ENCODE measurements at places on chromosomes 4 and X.

GRCh38 chr4:184747034-184747830, 13.3 kb upstream of the CENPU start:
- DNase-seq: no peak

DNA sequence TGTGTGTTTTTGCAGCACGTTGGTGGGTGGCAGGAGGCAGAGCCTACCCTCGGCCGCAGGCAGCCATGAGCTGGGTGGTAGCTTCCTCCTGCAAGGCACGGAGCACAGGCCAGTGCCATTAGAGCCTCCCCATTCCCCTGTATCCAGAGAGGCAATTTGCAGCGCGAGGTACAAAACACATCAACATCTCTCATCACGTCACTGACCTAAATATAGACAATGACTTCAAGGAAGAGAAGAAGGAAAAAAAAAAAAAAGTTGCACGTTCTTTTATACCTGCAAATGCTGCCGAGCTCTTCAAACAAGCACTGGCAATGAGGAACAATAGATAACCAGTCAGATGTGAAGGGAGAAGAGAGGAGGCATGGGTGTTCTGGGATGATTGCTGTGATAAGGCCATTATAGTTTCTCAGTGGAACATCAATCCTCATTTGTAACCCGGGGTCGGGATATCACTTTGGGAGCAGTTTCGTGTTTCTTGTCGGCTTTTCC, 159.9 kb downstream of the MGST2 start:
- DNase-seq: no peak

GRCh38 chr4:40251366-40251765, 54.5 kb downstream of the RHOH start:
- DNase-seq: no peak

DNA sequence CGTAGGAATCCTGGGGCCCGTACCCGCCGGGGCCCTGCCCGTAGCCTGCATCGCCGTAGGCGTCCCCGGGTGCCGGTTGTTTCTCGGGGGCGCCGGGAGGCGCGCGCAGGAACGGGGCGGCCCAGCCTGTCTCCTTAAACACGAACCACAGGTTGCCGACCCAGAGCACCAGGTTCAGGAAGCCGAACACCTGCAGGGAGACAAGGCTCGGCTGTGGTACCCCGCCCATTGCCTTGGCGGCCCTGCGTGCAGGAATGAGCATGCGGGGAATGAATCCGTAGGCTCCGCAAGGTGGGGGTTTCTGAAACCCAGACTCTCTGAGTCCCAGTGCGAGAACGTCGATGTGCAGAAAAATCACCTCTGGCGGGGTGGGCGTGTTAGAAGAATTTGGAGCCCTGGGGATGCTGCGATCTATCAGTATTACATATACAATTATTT, 5.4 kb upstream of the PRICKLE3 start:
- DNase-seq: no peak

DNA sequence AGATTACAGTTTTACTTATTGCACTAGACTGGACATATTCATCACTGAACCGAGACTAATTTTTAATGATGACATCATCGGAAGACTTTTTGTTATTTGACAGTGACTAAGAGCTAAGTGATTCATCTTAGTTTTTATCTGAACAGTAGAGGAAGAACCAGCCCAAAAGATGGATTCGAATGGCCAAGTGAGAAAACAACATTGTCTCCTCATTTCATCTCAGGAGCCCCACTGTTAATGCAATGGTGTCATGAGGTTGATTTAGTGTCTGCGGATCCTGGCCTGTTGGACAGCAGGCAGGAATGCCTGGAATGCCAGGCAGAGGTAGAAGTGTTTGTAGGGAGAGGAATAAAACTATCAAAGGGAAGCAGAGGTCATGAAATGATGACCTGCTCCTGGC, 37.8 kb upstream of the HPF1 start:
- no peak for DNase-seq

- no peak for DNase-seq
Measured at GRCh38 chrX:10507876-10508275, 112.5 kb downstream of the MID1 start.

- no peak for DNase-seq
Measured at GRCh38 chr4:138851391-138852335, 163.9 kb upstream of the NOCT start.

- DNase-seq: peak; percentile 90
Measured at GRCh38 chr4:117084866-117085701, at the start of gene TRAM1L1. TRAM1L1 (minus strand) TSS chr4:117085576; CDS start chr4:117085393, 183 bp downstream.

- DNase-seq: no peak
Measured at GRCh38 chr4:3644849-3645627, 112.8 kb upstream of the LRPAP1 start.

DNA sequence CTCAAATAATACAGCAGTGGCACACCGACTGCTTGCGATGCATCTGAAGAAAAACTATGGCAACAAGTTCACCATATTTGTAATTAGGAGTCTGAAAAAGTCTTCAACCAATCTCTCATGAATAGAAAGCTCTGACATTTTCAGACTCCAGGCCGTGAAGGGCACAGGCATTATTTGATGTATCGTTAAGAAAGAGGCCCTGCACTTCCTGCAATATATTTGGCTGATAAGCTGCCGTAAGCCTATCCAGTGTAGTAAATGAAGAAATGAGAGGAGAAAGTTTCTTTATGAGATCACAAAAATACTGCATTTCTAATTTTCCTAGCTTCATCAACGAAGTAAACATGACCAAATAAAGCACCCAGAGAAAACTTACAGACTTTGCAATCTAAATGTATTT, 613.8 kb upstream of the TECRL start:
- DNase-seq: no peak

GRCh38 chr4:109406337-109406931, 27.2 kb upstream of the SEC24B start:
- DNase-seq: no peak

- no peak for DNase-seq
Measured at GRCh38 chr4:180197471-180197870, 2045.7 kb upstream of the TENM3 start.

DNA sequence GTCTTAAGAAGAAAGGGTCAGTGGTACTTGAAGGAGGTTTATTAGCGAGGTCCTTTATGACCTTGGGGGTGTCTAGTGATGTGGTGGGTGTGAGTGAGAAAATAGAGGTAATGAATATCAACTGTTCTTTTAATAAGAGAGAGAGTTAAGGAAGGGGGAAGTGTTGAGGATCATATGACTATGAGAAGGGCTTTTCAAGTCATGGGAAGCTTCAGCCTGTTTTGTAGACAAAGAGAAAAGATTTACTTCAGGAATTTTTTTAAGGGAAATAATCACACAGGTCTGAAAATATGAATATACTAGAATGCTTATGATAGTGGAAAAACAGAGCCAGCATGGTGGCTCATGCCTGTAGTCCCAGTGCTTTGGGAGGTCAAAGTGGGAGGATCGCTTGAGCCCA, 41.3 kb upstream of the MTMR1 start:
- DNase-seq: no peak

DNA sequence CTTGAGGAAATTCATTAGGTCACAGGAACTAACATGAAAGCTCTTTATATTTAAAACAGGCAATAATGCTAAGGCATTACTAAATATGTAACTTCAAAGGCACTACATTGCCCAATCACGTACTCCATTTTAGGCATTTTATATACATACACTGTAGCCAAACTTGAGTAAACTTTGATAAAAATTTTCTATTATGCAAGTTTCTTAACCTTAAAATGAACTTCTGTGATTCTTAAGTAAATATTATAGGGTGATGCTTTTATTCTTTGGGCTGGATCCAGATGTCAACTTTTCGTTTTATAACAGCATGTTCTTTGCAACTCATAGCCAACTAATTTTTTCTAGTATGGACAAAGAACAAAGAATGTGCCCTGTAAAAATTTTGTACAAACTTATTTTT, 28.3 kb upstream of the MAP9 start:
- no peak for DNase-seq

DNA sequence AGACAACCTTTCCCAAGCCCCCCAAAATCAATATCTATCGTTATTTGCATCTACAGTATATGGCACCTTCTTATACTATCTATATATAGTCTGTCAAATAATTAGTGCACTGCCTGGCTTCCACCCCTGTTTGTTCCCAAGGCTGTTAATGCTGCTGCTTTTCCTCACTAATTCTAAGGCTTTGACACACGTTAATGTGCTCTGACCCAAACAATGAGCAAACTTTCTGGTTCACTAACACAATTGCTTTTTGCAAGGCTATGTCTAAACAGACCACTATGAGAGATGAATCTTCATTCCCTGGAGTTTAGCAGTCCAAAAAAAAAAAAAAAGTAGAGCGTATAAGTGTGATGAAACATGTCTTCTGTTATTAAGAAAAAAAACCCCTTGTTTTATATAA, 360.9 kb upstream of the AGA start:
- DNase-seq: no peak

DNA sequence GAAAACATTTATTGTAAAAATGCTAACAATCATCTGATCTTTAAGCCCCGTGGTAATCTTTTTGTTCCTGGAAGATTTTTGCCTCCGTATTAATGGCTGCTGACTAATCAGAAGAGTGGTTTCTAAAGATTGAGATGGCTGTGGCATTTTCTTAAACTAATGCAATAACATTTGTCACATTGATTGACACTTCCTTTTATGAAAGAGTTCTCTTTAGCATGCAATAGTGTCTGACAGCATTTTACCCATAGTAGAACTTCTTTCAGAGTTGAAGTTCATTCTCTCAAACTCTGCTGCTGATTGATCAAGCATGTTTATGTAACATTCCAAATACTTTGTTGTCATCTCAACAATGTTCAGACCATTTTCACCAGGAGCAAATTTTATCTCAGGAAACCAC, 26.8 kb upstream of the UGT2B4 start:
- no peak for DNase-seq

DNA sequence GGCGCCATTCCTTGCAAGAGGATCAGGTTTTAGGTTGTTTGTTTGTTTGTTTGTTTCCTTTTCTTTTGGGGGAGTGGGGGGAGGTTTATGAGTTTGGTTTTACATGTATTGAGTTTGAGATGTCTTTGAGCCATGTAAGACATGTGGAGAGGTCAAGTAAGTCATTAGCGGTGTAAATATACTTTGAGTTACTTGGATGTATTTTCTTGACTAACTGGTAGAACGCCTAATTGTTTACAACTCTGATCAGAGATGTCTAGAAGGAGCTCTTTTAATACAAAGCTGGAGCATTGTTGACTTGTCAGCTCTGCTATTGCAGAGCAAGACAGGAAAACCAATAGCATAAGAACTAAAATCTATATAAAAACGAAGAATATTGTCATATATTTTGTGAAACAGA, 57.1 kb downstream of the ANXA3 start:
- DNase-seq: no peak

DNA sequence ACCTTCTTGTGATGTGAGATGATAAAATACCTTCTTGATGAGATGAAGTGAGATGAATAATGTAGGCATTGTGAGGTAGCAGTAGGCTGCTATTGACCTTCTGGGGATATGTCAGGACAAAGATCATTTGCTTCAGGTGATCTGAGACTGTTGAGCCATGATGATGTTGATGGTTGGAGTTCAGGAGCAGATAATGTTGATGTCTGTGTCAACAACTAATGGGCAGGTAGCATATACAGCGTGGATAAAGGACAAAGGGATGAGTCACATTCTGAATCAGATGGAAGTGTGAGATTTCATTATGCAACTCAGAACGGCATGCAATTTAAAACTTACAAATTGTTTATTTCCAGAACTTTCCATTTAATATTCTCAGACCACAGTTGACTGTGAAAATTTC, 57.3 kb downstream of the RAP1GDS1 start:
- DNase-seq: no peak

GRCh38 chrX:23945206-23945605, 37.4 kb downstream of the CXorf58 start:
- DNase-seq: no peak

DNA sequence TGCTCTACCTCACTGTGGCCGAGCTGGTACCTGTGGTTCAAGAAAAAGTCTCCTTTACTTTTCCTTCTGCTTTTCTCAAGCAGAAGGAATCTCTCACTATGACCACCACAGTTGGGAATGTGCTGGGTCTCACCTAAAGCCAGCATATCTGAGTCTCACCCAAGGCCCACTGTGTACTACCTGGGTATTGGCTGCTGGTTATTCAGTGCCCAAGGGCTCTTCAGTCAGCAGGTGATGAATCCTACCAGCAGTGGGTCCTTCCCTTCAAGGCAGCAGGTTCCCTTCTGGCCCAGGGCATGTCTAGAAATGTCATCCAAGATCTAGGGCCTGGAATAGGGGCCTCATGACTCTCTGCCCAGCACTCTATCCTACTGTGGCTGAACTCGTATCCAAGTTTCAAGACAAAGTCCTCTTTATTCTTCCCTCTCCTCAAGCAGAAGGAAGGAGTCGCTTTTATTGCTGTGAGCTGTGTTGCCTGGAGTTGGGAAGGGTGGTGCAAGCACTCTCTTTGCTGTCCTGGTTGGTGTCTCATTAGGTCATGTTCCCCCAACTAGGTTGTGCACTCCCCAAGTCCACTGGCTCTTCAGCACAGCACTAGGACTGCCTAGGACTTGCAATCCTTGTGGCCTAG, 6.1 kb downstream of the CXCL10 start:
- DNase-seq: no peak

DNA sequence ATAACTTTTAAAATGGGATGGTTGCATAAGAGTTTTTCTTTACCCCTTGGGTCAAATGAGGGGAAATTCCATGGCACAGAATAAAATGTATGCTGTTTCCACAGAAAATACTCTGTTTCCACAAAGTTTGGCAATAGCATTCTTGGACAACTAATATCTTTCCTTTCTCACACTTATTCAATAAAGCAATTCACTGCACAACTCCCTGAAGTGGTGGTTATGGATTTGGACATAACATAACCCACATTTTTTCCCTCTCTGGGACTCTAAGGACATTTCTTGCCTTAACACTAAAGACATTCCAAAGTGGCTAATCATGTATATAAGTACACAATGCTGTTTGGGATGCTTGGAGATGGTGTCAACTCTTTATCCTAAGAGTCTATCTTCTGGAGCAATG, 51.7 kb upstream of the GPM6B start:
- DNase-seq: no peak

DNA sequence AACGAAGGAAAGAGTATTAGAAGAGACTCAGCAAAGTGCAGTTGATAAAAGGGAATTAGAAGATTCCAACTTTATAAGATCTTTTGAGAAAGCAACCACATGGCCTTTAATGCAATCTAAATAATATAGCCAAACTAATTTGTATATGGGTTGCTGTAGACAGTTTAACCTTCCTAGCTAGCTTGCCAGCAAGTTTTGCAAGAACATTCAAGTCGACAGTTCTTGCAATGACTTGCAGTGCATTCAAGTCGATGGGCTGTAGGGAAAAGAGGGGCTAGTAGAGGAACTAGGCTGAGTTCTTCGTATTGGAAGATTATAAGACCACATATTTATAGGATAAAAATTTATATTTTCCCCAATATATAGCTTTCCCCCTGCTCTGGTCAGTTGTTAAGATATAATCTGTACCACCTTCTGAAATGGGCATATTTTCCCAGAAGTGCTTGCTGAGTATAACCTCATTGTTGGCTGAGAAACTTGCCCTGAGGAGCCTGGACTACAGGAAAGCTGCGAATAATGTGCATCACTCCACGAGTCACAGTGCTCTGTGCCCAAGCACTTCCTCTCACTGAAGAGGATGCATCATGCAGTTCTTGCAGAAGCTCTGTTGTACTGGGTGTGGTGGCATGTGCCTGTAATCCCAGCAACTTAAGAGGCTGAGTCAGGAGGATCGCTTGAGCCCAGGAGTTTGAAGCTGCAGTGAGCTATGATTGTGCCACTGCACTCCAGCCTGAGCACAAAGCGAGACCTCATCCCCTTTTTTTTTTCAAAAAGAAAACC, 56.7 kb downstream of the DOCK11 start:
- DNase-seq: no peak

GRCh38 chrX:71636438-71637252, 18.3 kb upstream of the CXCR3 start:
- DNase-seq: no peak

GRCh38 chr4:19703391-19703790, 548.3 kb upstream of the SLIT2 start:
- DNase-seq: no peak

- DNase-seq: no peak
Measured at GRCh38 chr4:140426610-140427105, 790 bp downstream of the CLGN start.
